Hepatocyte (in vitro differentiated cells): ENCODE measurements at places on chromosomes 11 and 22. TPM values are rescaled to one million over a fixed set of nuclear protein-coding genes. Genes with fewer than 3 reads are reported as not detected.

GRCh38 chr22:16819249-16819648 is 6.0 kb downstream of the XKR3 start:
- no peak for DNase-seq
- no peaks in the 10 kb centered on the region for H3K27me3 ChIP-seq
- no peak overlapping the region for H3K4me3 ChIP-seq
- H3K36me3 ChIP-seq, result no peaks in the 10 kb centered on the region

DNA sequence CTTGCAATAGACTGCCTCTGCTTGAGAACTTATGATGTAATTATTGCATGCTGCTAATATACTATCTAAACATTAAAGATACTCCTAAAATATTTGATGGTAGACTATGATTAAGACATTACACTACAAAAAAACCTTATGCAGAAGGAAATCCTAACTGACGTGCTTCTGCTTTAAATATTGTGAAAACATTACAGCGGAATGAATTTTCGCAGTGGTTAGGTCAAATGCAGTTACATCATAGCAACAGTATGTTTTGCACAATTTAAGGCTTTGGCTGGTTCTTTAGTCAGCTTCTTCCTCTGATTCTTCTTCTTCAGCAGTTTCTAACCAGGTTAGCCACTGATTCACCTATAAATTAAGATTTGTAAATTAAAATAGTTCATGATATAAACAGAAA is 11.2 kb downstream of the EIF4G2 start:
- no peak for DNase-seq
- no peak overlapping the region for H3K4me3 ChIP-seq
- H3K4me1 ChIP-seq, result no peaks in the 10 kb centered on the region
- no peak overlapping the region for H3K27ac ChIP-seq

GRCh38 chr11:63613517-63614135 is 607 bp downstream of the PLAAT3 start:
- H3K4me3 ChIP-seq, result peak overlapping the region; percentile 70
- peak overlapping the region; percentile 91 for H3K27ac ChIP-seq
- peak; percentile 60 for DNase-seq
- peaks cover 31% of the 10 kb centered on the region for H3K4me1 ChIP-seq

DNA sequence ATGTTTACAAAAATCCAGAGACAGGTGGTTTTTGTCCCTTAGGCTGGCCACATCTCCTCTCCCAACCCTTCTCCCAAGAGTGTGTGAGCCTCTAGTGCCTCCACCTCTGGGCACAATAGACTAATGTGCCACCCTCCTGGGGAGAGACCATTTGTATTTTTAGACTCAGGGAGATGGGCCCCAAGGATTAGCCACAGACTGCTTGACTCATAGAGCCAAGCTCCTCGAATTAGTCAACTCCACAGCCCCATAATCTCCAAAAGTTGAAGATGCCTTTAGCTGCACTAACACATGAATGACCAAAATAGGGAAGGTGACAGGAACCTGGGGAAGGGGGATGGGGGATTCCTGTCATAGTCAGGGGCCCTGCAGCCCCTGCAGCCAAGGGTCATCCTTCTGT is 53.0 kb upstream of the LRRC32 start:
- H3K4me1 ChIP-seq, result no peaks in the 10 kb centered on the region
- H3K27me3 ChIP-seq, result peaks cover 3% of the 10 kb centered on the region
- no peaks in the 10 kb centered on the region for H3K36me3 ChIP-seq
- H3K4me3 ChIP-seq, result no peak overlapping the region

- H3K4me3 ChIP-seq, result no peak overlapping the region
- no peak overlapping the region for H3K27ac ChIP-seq
- H3K4me1 ChIP-seq, result no peaks in the 10 kb centered on the region
- H3K27me3 ChIP-seq, result no peaks in the 10 kb centered on the region
These were observed 12.7 kb upstream of the ISX start for GRCh38 chr22:35053060-35053835.

DNA sequence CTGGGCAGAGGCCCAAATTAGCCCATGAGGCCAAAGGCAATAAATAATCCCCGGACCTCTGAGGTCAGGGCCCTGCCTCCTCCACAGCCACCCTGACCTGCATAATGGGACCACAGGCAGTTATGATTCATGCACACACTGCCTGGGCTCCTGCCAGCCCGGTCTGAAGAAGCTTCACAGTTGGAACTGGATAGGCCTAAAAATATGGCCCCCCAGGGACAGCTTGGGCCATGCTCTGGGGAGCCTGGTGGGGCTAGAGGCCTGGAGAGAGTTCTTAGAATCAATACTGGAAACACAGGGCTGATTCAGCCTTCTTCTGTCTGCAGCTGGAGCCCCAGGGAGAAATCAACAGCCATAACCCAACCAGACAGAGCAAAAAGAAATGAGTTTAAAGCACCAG is 112.8 kb upstream of the CADM1 start:
- no peak for DNase-seq
- H3K36me3 ChIP-seq, result no peaks in the 10 kb centered on the region
- no peak overlapping the region for H3K27ac ChIP-seq
- H3K27me3 ChIP-seq, result no peaks in the 10 kb centered on the region
- H3K4me3 ChIP-seq, result no peak overlapping the region
- H3K4me1 ChIP-seq, result no peaks in the 10 kb centered on the region

Gene TUBA8
- 0.33 and 0.46 TPM in 2 replicates for polyA plus RNA-seq

GRCh38 chr11:127943763-127944162 is 643.6 kb downstream of the ETS1 start:
- no peak for DNase-seq
- no peak overlapping the region for H3K4me3 ChIP-seq
- H3K36me3 ChIP-seq, result no peaks in the 10 kb centered on the region
- H3K27me3 ChIP-seq, result no peaks in the 10 kb centered on the region
- no peaks in the 10 kb centered on the region for H3K4me1 ChIP-seq

GRCh38 chr11:66363187-66363601 is 8.4 kb downstream of the SLC29A2 start:
- H3K4me1 ChIP-seq, result no peaks in the 10 kb centered on the region
- no peaks in the 10 kb centered on the region for H3K36me3 ChIP-seq
- H3K27me3 ChIP-seq, result no peaks in the 10 kb centered on the region
- no peak overlapping the region for H3K27ac ChIP-seq
- no peak overlapping the region for H3K4me3 ChIP-seq

Gene AMOTL1
- 22.1 and 23.8 TPM in 2 replicates for polyA plus RNA-seq

GRCh38 chr11:128165572-128165971 is 421.8 kb downstream of the ETS1 start:
- H3K27ac ChIP-seq, result no peak overlapping the region
- peaks cover 6% of the 10 kb centered on the region for H3K27me3 ChIP-seq
- H3K4me1 ChIP-seq, result no peaks in the 10 kb centered on the region
- no peak overlapping the region for H3K4me3 ChIP-seq
- DNase-seq, result no peak
- H3K36me3 ChIP-seq, result no peaks in the 10 kb centered on the region

DNA sequence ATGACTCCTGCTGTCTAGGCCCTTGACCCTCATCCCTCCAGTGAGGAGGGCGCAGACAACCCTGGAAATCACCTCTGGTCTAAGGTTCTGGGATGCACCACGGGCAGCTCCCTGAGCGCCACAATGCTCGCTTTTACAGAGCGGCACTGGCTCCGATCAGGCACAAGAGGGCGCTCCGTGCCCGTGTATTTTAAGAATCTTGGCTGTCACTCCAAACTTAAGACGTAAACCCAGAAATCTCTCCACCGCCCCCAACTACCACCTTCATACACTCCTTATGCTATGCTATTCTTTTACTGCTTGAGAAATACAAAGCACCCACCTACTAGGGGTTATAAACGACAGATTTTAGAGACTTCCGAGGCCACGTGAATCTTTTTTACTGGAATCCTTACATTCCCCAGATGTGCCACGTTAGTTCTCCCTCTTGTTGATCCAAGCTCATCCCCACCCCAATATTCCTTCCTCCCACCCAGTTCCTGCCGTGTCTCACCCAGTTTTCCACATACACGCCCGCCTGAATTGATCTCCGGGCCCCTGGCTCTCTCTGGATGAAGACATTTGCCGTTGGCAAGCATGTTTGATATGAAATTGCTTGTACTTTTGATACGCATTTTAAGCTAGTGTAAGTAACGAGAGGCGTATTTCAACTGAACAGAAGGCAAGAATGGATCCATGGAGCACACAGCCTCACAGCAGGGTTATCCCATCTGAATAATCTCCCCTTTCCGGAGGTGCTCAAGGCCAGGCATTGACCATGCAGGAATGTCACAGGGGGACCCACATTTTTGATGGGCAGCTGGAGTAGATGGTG is 453.5 kb downstream of the OPCML start:
- H3K4me3 ChIP-seq, result no peak overlapping the region
- DNase-seq, result peak; percentile 76
- H3K36me3 ChIP-seq, result no peaks in the 10 kb centered on the region
- H3K27ac ChIP-seq, result no peak overlapping the region
- peaks cover 56% of the 10 kb centered on the region for H3K27me3 ChIP-seq

Gene CHCHD10
- polyA plus RNA-seq, result 53.0 and 68.1 TPM in 2 replicates

Gene BLID
- polyA plus RNA-seq, result 0.41 and 0.99 TPM in 2 replicates

DNA sequence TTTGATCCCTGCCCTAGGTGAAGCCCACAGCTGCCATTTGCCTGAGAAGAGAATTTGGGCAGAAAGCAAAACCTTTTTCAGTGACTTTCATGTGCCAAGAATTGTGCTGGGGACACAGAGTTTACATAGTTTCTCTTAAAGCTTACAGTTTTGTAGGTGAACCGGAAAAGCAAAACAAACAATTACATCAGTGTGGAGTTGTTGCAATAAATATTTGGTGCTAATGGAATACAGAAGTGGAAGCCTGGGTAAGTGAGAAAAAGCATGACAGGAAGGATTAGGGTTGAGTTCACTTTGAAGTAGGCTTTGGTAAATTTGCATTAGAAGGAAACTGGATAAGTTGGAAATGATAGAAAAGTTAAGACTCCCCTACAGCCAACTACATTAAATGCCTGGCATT is 82.7 kb downstream of the RASSF10 start:
- H3K36me3 ChIP-seq, result no peaks in the 10 kb centered on the region
- H3K4me3 ChIP-seq, result no peak overlapping the region
- no peaks in the 10 kb centered on the region for H3K4me1 ChIP-seq
- H3K27ac ChIP-seq, result no peak overlapping the region
- DNase-seq, result no peak

GRCh38 chr11:121059605-121060004 is 35.7 kb downstream of the TBCEL start:
- no peaks in the 10 kb centered on the region for H3K4me1 ChIP-seq
- no peaks in the 10 kb centered on the region for H3K36me3 ChIP-seq
- no peak overlapping the region for H3K4me3 ChIP-seq
- H3K27ac ChIP-seq, result no peak overlapping the region

Gene LYVE1
- 2.9 and 4.3 TPM in 2 replicates for polyA plus RNA-seq

DNA sequence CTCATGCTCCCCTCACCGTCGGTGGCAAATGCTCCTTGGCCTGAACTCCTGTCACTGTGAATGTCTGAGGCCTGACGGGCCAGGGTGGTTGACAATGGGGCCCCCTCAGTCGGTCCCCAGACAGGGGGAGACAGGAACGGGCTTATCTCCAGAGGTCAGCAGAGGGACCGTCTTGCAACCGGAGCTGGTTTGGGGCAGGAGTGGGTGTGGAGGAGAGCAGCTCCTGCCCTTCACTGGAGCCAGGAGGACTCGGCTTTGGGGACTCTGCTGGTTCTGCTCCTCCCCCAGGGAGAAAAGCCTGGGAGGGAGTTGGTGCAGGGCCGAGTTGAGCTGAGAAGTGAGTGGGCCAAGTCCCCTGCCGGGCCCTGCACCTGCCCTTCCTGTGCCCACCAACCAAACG is 354.4 kb downstream of the BRD1 start:
- no peaks in the 10 kb centered on the region for H3K27me3 ChIP-seq
- DNase-seq, result no peak
- H3K27ac ChIP-seq, result no peak overlapping the region
- H3K4me1 ChIP-seq, result no peaks in the 10 kb centered on the region

- no peak overlapping the region for H3K27ac ChIP-seq
- no peak overlapping the region for H3K4me3 ChIP-seq
- no peak for DNase-seq
- H3K27me3 ChIP-seq, result peaks cover 32% of the 10 kb centered on the region
These were observed 131.7 kb downstream of the GRIK4 start for GRCh38 chr11:120643284-120643683.

DNA sequence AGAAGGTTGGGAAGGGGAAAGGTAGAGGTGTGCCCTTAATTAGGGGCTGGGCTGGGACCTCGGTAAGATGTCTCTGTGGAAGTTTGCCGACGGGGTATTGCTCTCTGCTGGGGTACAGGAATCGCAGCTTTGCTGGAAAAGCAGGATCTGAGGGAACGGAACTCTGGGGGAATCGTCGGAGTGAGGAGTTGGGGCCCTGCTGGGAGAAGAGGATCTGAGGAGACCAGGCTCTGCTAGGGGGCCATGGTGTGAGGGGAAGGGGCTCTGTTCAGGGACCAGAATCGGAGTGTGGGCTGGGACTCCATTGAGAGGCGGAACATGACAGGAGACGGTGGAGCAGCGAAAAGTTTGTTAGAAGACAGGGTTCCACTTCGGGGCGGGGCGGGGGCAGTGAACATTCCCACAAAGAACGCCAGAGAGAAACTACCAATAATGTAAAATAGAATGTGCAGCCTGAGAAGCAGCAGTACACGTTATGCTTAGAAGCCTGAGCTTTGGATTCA is 456 bp downstream of the AAMDC start:
- H3K4me3 ChIP-seq, result peak overlapping the region; percentile 46
- H3K36me3 ChIP-seq, result no peaks in the 10 kb centered on the region
- DNase-seq, result peak; percentile 36
- peaks cover 16% of the 10 kb centered on the region for H3K4me1 ChIP-seq
- H3K27me3 ChIP-seq, result no peaks in the 10 kb centered on the region

Gene OPCML
- polyA plus RNA-seq, result 0.98 TPM in 1 of 2 replicates, not detected in the other

DNA sequence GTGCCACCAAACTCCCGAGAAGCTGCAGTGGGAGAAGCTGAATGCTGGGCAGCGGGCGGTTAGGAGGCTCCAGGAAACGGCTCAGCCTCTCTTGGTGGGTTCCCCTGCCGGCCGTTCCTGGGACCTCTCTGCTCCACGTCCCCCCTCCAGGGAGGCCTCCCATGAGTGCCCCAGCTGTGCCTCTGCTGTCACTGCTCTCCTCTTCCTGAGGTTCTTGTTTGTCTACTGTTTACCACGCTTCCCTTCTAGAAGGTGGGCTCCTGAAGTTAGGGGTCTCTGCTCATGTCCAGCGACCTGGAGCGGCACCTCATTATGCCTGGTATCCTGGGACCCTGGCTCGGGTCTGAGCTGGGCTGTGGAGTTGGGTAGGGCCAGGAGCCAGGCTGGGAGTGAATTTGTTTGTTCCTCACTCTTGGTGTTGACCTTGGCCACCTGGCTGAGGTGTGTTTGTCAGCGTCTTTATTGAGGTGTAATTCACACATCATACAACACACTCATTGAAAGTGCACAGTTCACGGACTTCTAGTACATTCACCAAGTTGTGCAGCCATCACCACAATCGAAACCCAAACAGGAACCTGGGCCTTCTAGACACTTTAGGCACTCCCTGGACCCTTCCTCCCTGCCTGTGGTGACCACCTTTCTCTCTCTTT is 37.8 kb upstream of the GRAMD4 start:
- peak; percentile 16 for DNase-seq
- no peaks in the 10 kb centered on the region for H3K27me3 ChIP-seq
- H3K27ac ChIP-seq, result peak overlapping the region; percentile 68
- peaks cover 55% of the 10 kb centered on the region for H3K4me1 ChIP-seq
- no peaks in the 10 kb centered on the region for H3K36me3 ChIP-seq
